ENCODE measurements at places on chromosomes 12 and 14.

GRCh38 chr12:69123919-69124638 lies 115.3 kb upstream of the CPSF6 start:
- no peaks in the 10 kb centered on the region for H3K36me3 ChIP-seq
- no peak overlapping the region for H3K27ac ChIP-seq
- H3K27me3 ChIP-seq: no peaks in the 10 kb centered on the region
- no peak for DNase-seq

GRCh38 chr14:33790996-33791395 lies 159.9 kb downstream of the EGLN3 start:
- H3K36me3 ChIP-seq: no peaks in the 10 kb centered on the region
- no peak for DNase-seq
- peaks cover 10% of the 10 kb centered on the region for H3K4me1 ChIP-seq
- H3K27ac ChIP-seq: no peak overlapping the region
- no peaks in the 10 kb centered on the region for H3K27me3 ChIP-seq

DNA sequence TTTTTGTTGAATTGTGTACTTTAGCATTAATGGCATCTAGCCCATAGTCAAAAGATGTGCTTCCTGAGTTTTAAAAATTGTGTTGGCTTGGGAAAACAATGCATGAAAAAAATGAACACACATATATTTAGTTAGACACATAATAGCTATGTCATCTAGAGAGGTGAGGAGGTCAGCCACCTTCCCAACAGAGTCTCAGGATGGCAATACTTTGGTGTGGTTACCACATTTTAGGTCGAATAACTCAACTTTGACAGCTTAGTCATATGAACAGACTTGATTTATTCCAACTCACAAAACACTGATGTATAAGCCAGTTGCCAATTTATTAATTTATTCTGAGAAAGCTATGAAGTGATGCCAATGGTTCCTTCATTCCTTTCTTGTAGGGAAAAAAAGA lies 114.0 kb downstream of the ETNK1 start:
- H3K27me3 ChIP-seq: no peaks in the 10 kb centered on the region
- no peak overlapping the region for H3K27ac ChIP-seq
- no peaks in the 10 kb centered on the region for H3K36me3 ChIP-seq
- no peak overlapping the region for H3K4me3 ChIP-seq

- no peaks in the 10 kb centered on the region for H3K36me3 ChIP-seq
- no peak overlapping the region for H3K27ac ChIP-seq
- no peak overlapping the region for H3K4me3 ChIP-seq
- no peaks in the 10 kb centered on the region for H3K27me3 ChIP-seq
Measured at GRCh38 chr12:41530441-41530840, 342.3 kb downstream of the PDZRN4 start.

DNA sequence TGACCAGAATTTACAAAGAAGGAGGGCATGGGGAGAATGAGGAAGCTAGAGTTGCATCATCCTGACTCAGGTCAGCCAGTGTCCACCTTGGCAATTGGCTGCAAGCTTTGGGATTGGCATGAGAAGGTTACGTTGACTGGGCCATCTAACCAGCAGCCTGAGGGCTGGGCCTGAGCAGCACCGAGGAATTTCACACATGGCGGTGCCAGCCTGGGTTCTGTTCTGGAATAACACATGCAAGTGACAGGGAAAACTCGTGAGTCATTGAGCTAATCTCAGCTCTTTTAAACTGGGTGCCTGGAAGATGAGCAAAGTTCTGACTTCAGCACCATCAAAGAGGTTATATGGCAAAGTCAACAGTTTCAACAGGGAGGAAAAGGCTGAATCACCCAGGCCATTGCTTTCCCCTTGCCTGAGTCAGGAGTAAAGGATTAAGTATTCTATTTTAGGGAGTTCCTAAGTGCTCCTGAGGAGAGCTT lies 543.2 kb upstream of the TBX3 start:
- H3K27me3 ChIP-seq: no peaks in the 10 kb centered on the region
- H3K4me3 ChIP-seq: no peak overlapping the region
- H3K36me3 ChIP-seq: no peaks in the 10 kb centered on the region

DNA sequence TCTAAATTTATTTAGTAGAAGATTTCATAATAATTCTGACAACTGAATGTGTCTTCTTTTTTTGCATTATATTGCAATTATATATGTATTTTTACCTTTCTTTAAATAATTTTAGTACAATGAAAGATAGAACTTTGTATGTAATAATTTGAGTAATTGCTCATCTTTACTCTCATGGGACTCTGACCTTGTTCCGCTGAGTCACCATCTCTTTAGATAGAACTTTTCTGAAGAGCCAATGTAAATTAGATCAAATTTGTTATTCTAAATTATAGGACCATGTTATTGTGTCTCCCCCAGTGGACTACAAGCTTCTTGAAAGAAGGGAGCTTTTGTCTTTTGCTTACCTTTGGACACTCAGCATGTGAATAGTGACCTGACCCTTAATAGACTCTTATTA lies 96.1 kb downstream of the TRHDE start:
- no peak overlapping the region for H3K27ac ChIP-seq
- no peak overlapping the region for H3K4me3 ChIP-seq
- no peaks in the 10 kb centered on the region for H3K4me1 ChIP-seq
- no peak for DNase-seq

GRCh38 chr12:63400718-63401117 lies 249.7 kb upstream of the AVPR1A start:
- no peak overlapping the region for H3K27ac ChIP-seq
- H3K27me3 ChIP-seq: no peaks in the 10 kb centered on the region
- no peak overlapping the region for H3K4me3 ChIP-seq
- H3K4me1 ChIP-seq: peaks cover 6% of the 10 kb centered on the region
- H3K36me3 ChIP-seq: no peaks in the 10 kb centered on the region

- no peak overlapping the region for H3K4me3 ChIP-seq
- no peaks in the 10 kb centered on the region for H3K27me3 ChIP-seq
- no peak for DNase-seq
Measured at GRCh38 chr12:128140551-128140950, 126.4 kb upstream of the TMEM132C start.

DNA sequence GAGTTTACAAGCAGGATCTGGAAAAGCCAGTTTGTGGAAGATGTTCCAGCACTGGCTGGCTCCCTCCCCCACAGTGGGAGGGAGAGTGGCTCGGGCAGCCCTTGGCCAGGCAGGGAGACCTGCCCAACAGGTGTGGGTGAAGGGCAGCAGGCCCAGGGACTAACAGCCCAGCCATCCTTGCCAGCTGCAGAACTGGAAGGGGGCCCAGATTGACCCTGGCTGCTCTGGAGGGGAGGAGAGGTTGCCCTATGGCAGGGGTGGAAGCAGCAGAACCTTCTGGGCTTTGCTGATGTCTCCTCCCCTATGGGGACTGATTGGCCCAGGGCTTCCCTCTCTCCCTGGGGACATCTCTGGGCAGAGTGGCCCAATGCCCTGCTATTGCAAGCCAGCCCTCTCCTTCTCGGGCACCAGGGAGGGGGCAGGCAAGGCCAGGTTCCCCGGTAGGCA lies 20.5 kb downstream of the IRF2BPL start:
- H3K4me3 ChIP-seq: no peak overlapping the region
- no peaks in the 10 kb centered on the region for H3K36me3 ChIP-seq
- peak overlapping the region; percentile 30 for H3K27ac ChIP-seq
- no peaks in the 10 kb centered on the region for H3K27me3 ChIP-seq
- DNase-seq: peak; percentile 62

DNA sequence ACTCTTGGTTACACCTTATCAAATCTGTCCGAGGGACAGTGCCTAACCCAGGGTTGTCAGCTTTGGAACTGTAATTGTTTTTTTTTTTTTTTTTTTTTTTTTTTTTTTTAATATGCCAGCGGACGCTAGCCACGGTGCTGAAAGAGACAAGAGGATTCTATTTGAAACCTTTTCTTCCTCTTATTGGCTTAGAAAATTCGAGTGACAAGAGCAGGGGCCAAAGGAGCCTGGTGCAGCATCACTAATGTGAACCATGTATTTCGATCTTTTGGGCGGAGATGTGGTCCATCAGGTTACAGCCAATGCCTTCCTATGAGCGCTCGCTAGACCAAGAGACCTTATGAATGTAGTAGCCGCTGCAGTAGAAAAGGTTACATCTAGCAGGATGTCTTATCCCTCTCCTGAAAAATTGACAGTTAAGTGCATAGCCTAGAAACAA lies 922 bp downstream of the PTPRR start:
- H3K4me1 ChIP-seq: no peaks in the 10 kb centered on the region
- peaks cover 31% of the 10 kb centered on the region for H3K27me3 ChIP-seq
- no peak overlapping the region for H3K4me3 ChIP-seq
- H3K36me3 ChIP-seq: no peaks in the 10 kb centered on the region
- no peak for DNase-seq
- H3K27ac ChIP-seq: no peak overlapping the region

DNA sequence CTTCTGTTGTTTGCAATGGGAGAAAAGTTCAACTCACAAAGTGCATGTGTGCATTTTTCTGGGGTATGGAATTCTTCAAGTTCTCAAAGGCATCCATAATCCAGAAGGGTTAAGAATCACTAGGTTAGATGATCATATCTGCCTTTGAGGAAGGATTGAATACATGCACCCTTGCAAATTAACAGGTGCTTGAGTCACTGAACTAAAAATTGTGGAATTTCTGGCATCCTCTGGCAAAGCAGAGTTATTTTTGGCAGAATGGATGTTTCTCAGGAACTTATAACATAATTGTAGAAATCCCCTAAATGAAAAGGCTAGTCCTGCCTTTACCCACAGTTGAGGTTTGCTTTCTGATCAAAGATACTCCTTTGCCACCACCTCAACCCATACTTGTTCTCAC lies 136.5 kb upstream of the DYRK2 start:
- no peaks in the 10 kb centered on the region for H3K4me1 ChIP-seq
- H3K36me3 ChIP-seq: no peaks in the 10 kb centered on the region
- H3K27ac ChIP-seq: no peak overlapping the region
- no peaks in the 10 kb centered on the region for H3K27me3 ChIP-seq

DNA sequence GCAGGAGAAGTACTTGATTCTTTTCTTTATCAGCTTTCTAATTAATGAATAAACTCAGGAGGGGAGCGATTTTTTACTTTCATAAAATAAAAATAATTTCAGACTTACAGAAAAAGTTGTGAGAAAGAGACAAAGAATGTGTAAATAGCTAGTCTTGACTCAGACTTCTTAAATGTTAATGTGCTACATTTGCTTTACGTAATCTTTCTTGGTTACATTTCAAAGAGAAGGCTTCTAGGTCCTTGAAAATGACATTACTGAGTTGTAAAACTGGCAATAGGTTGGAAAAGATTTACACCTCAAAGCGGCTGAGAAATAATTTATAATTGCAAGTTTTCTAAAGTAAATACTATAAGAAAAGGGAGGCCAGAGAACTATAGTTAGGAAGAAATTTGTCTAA lies 28.6 kb downstream of the GABARAPL1 start:
- no peak overlapping the region for H3K27ac ChIP-seq
- DNase-seq: no peak

GRCh38 chr12:69024907-69025306 lies 91.9 kb upstream of the CPM start:
- peaks cover 7% of the 10 kb centered on the region for H3K4me1 ChIP-seq
- no peak overlapping the region for H3K27ac ChIP-seq
- no peak overlapping the region for H3K4me3 ChIP-seq
- H3K27me3 ChIP-seq: no peaks in the 10 kb centered on the region
- DNase-seq: no peak
- H3K36me3 ChIP-seq: no peaks in the 10 kb centered on the region

GRCh38 chr12:43113135-43113534 lies 438.9 kb downstream of the ADAMTS20 start:
- H3K4me3 ChIP-seq: no peak overlapping the region
- H3K27ac ChIP-seq: no peak overlapping the region
- H3K27me3 ChIP-seq: no peaks in the 10 kb centered on the region
- DNase-seq: no peak

- H3K27me3 ChIP-seq: no peaks in the 10 kb centered on the region
- no peak overlapping the region for H3K4me3 ChIP-seq
- no peaks in the 10 kb centered on the region for H3K36me3 ChIP-seq
- no peak for DNase-seq
Measured at GRCh38 chr14:53915364-53916014, 41.1 kb downstream of the BMP4 start.

- no peaks in the 10 kb centered on the region for H3K36me3 ChIP-seq
- DNase-seq: no peak
- no peaks in the 10 kb centered on the region for H3K4me1 ChIP-seq
- H3K4me3 ChIP-seq: no peak overlapping the region
- H3K27me3 ChIP-seq: peaks cover 3% of the 10 kb centered on the region
Measured at GRCh38 chr14:96126339-96126782, 78.3 kb upstream of the BDKRB2 start.

DNA sequence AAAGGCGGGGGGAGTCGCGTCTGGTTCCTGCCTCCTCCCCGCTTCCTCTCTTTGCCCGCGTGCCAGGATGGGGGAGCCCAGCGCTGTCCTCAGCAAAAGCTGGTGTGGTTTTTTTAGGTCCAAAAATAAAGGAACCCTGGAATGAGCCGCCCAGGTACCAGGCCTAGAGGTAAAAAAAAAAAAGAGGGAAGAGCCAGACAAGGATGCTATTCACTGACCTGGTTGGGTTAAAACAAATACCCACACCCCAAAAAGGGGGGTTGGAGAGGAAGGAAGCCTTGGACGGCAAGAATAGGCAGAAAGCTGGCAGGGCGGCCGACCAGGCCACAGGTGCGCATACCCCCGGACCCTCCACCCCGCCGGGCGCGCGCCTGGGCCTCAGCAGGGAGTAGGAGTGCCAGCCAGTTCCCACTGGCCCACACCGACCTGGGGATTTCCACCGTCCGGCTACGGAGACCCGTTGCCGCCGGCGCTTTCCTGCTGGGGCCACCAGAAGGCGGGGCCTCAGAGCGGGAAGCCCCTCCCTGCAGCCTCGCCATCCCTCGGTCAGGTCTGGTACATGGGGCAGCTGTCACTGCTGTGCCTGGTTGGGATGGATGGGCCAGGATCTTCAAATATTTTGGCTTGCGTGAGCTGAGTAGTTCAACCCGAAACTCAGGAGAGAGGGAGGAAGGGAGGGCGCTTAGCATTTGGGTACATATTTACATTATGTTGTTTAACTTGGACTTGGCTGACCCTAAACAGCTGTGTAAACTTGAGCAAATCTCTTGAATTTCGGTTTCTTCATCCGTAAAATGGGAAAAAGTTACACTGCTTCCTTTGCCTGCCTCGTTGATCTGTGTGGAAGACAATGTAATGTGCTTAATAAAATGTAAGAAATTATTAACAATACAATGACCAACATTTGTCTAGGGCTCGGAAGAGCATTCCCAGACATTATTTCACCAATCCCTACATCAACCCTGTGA lies 5.4 kb upstream of the IRF2BPL start:
- H3K27me3 ChIP-seq: no peaks in the 10 kb centered on the region
- peak overlapping the region; percentile 67 for H3K4me3 ChIP-seq
- no peaks in the 10 kb centered on the region for H3K36me3 ChIP-seq
- peak; percentile 91 for DNase-seq

- peaks cover 43% of the 10 kb centered on the region for H3K4me1 ChIP-seq
- no peaks in the 10 kb centered on the region for H3K27me3 ChIP-seq
- no peak overlapping the region for H3K27ac ChIP-seq
- H3K4me3 ChIP-seq: no peak overlapping the region
Measured at GRCh38 chr12:96260644-96261043, 66.5 kb downstream of the ELK3 start.

Measured in heart left ventricle (tissue), 16 donors.